HS-27A (cell line): ENCODE measurements at places on chromosomes 5 and 9.

DNA sequence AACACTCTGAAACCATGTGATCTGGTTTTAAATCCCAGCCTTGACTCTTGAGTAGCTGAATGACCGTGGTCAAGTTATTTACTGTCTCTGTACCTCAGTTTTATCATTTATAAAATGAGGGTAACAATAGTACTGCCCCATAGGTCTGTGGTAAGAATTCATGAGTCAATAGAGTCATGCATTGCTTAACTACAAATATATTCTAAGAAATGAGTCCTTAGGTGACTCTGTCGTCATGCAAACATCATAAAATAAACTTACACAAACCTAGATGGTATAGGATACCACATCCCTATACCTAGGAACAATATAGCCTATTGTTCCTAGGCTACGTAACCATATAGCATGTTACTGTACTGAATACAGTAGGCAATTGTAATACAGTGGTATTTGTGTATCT is 20.3 kb upstream of the ABCA1 start:
- DNase-seq, result no peak

GRCh38 chr5:179166886-179167841 is 107.0 kb downstream of the ZNF354C start:
- no peak for DNase-seq

GRCh38 chr5:65866837-65867521 is 59.4 kb upstream of the ERBIN start:
- DNase-seq, result no peak

DNA sequence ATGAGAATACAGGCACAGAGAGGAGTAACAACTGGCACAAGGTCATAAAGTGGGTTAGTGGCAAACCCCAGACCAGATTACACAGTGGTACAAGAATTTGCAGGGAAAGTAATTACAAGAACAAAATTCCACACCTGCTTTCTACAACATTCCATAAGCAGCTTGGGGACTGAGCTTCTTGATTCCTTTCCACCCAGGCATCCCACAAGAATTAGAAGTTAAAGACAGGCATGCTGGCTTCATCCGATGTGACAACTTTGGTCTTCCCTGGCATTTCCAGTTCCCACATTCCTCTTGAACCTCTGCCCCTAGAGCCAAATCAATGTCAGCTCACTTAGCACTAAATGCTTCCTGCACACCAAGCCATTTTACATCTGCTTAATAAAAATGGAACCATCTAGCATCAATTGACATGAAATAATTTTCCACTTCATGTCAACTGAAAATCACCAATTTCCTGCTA is 435.8 kb upstream of the PAPPA start:
- DNase-seq, result peak; percentile 73

GRCh38 chr5:42944989-42945388 is 95.1 kb downstream of the ANXA2R start:
- DNase-seq, result peak; percentile 61
